ENCODE measurements at places on chromosomes 7 and 10.
A peak's percentile ranks its signal among the peaks of the same experiment; 100 is the strongest.

DNA sequence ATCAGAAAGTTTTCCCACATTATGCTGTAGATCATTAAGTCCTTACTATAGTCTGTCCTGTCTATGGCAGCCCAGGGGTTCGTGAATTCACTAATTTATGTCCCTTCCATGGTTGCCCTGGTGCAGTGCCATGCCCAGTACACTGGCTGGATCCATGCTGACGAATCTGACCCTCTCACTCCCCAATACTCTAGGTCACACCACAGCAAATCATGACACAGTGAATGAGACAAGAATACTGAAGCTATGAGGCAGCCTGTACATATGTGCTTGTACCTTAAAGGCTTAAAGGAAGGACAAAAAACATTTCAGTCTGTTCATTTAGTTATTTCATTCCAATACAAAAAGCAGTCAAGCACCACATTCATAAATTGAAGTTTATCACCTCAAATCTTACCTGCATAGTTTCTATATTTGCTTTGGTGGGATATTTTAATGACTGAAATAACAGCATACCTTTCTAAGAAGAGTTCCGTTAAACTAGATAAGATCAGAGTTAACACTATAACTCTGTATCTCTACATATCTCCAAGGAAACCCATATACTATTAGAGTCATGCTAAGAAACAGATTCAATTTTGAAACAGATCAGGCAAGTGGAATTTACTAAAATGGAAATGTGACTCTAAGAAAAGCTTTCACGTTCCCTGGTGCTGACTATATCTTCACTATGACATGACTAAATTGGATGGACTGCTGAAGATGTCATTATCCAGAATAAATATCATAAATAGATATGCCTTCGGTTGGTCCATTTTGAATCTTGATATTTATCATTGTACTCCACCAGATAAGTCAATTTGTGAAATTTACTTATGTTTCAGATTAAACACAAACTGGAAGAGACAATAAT, 36.7 kb downstream of the OSBPL3 start:
- no peak for DNase-seq

- peak; percentile 59 for DNase-seq
Measured at GRCh38 chr10:12643279-12643678, 293.9 kb downstream of the CAMK1D start.

DNA sequence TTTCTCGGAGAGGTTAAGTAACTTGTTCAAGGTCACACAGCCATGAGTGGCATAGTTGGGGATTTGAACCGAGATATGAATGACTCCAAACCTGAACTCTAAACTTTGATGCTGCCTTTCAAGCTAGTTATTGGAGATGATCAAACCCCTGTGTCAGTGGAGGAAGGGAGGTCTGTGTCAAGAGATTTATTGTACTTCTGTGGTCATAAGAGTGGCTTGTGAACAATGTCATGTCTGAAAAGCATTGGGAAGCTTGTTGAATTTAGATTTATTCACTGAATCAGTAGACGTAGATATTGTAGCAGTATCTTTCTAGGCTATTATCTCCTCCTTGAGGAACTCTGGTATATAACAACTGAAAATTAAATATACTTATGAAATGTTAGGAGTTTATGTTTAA, 27.3 kb downstream of the SNX10 start:
- DNase-seq = no peak

DNA sequence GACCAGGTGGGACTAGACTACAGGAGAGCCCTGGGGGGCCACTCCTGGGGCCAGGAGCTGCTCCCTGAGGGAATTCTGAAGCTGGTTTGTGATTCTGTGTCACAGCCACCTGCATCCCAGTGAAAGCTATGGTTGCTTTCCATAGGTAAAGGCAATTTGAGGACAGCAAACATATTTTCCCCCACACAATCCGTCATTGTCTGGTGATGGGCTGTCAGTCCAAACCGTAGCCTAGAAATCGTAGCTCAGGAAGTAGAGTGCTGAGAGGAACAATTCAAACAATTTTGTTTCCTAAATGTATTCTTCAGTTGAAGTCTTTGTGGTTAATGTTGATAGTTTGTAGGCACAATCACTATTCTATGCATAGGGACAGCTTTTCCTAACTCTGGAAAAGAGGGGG, 106.0 kb upstream of the INSYN2A start:
- no peak for DNase-seq

- DNase-seq = no peak
Measured at GRCh38 chr10:71086439-71087080, 125.8 kb upstream of the UNC5B start.

DNA sequence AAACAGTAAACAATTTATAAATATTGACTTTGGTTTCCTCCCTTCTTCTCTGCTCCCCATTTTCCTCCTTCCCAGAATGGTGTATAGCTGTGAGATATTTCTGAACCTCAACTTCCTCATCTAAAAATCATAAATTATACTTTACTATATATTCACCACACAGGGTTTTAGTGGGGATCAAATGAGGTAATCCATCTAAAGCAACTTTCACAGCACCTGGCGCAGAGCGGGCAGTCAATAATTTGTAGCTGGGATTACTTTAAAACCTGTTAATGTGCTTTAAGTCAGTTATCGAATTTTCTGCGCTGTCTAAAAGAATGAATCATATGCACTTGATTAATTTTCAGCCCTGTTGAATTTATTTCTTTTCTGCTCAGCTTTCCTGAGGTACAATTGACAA, 172.7 kb downstream of the PTEN start:
- no peak for DNase-seq

- peak; percentile 16 for DNase-seq
Measured at GRCh38 chr7:94632338-94633013, 23.5 kb downstream of the SGCE start.

DNA sequence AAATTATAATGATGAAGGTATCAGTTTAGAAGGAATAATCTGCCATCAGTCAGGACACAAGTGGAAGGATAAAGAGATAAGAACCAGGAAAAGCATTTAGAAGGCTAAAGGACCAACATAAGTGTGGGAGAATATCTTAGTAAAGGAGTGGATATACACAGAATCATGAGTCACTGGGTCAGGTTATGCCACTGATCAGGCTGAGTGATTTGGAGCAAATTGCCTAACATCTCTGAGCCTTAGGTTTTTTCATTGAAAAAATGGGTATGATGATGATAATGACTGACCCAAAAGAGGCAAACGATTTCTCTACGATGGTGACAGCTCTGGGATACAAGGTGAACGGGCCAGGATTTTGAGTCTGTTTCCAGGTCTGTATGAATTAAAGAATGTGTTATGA, 2.8 kb upstream of the CUL1 start:
- DNase-seq = no peak

DNA sequence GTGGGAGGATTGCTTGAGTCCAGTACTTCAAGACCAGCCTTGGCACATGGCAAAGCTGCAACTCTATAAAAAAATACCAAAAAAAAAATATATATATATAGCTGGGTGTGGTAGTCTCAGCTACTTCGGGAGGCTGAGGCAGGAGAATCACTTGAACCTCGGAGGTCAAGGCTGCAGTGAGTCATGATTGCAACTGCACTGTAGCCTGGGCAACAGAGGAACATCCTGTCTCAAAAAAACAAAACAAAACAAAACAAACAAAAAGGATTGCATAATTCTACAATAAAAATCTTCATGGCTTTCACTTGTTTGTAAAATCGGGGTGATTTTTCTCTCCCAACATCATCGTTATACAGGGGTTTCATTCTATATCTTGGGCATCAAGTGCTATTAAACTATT, 35.1 kb downstream of the GUSB start:
- DNase-seq = no peak

DNA sequence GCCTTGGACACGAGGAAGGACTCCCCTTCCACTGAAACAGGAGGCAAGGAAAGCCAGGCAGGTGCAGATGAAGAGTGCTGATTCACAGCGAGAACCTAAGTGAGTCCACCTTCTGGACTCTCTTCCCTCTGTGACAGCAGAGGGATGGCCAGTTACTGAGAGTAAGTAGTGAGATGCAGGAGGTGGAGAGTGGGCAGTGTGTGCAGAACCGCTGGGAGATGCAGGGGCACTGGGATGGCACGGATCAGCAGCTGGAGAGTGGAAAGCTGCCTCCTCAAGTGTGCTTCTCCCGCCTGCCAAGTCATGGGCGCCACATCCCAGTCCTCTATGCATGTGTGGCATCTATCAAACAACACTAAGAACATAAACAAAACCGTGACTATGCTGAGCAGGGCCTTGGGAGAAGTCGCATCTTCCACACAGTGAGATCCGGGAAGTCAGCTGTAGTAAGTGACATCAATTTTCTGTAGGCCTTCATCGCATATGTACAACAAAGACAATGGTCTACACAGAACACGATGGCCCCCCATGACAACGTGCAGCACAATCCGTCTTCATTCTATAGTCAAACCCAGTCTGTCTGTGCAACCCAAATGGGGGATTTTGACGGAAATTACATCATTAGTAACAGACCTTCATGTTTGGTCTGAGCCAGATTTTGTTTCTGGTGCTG, 217.4 kb upstream of the KLF14 start:
- DNase-seq = no peak

GRCh38 chr7:93461350-93461749, 113.2 kb downstream of the CALCR start:
- DNase-seq = no peak

- DNase-seq = no peak
Measured at GRCh38 chr7:513521-514166, 6.0 kb downstream of the PDGFA start.

DNA sequence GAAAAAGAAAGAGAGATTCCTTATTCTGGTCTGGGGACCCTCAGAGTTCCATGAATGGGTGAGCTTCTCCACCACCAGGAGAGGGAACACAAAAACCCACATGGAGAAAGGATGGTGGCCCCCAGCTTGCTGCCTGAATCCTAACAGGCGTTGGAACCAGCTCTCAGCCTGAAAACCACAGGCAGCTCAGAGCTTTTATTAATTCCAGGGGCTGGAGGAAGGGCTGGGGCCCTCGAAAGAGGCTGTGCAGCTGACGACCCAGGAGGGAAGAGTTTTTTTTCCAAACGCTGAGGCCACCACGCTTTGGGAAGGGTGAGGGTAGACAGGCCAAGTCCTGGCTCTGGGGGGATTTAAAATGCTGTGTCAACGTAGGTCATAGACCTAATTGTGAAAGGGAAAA, 10.8 kb upstream of the ELN start:
- DNase-seq = no peak

DNA sequence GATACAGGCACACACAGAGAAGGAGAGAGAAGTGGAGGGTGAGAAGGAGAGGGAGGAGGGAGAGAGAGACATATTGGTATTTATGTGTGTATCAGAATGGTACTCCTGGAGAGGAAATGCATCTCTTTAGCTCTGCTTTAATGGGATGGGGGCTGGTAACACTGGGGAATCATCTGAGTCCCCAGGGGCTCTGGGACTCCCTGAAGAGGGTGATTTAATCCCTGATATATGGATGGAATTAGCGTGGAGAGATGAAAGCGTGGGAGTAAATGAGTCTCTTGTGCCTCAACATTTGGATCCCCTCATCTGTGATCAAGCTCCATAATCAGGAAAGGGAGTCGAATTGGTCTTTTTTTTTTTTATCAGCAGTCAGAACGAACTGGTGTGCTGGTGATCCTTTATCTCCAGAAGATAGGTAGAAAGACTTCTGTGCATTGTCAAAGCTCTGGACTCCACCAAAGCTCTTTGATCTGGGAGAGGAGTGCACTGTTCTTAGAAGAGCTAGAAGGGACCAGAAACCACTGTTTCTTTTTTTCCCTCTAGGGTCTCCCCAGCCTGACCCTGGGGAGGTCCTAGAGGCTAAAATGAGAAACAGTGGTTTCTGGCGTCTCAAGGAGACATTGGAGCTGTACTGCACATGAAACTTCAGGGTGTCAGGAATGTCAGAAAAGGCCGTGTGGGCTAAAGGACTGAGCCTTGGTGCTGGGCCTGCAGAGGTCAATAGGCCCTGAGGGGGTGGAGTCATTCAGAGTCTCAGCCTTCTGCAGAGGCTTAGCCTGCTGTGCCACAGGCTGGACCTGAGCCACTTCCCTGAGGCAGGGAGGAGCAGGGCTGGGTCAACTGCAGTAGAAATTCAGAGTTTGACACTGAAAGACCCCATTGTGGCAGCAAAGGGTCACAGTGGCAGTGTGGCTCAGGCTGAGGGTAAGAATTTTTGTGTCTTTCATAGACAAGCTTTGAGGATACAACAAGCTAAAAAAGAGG, 234.4 kb upstream of the SLC26A5 start:
- DNase-seq = no peak

DNA sequence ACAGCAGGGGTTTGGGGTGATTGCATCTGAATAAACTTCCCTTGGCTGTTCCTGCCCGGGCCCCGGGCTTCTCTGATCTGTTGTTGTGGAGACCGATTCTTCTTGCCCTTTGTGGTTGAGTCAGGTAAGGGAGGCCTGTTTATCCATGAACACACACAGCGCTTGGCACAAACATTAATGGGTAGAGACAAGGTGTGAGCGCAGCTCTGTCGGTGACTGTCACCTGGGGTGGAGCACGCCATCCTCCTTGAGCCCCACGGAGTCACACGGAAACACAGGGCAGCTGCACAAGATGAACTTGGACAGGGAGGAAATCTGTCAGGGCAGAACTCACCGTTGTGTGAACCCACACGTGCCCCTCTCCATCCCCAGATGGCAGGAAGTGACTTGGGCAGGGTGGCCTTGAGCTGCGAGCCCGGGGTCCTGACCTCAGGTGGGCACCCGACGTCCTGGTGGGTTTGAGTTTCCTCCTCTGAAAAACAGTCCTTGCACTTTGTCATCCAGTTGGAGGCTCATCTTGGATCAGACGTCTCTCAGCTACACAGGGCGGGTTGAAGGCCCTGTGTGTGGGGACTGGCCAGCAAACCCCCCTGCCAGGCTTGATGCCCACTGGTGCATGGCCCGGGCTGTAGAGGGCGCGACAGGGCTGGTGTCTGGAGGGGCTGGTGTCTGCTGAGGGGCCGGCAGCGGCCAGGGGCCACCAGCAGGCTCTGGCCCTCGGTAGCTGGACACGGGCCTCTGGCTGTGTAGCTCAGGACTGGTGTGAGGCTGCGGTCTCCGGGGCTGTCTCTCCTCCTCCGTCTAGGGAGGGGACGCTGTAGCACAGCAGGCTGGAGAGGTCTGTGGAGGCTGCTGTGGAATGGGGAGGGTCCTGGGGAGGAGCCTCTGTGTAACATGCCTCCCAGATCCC, 24.2 kb upstream of the SHH start:
- DNase-seq = no peak

DNA sequence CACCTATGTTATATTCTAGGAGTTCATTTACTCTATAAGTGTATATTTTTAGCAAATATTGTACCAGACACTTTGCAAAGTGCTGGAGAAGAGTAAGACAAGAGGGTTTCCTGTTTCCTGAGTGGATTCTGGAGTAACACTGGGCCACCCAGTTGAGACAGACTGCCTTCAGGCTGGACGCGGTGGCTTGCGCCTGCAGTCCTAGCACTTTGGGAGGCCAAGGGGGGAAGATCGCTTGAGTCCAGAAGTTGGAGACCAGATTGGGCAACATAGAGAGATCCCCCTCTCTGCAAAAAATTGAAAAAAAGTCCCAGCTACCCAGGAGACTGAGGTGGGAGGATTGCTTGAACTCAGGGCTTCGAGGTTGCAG, 772 bp upstream of the ZSCAN25 start:
- no peak for DNase-seq

DNA sequence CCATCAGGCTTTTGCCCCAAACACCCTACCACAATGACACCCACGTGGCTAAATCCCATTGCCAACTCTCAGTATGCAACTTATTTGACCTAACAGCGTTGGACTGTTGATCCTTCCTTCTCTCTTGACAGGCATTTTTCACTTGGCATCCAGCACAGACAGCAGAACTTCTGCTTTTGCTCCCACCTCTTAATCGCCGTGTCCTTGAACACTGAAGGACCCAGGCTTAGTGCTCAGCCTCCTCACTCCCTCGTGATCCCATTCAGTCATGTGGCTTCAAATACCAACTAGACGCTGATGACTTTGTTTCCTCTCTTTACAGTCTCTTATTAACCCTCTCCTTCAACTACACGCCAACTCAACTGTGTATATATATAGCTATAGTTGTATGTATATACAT, 25.0 kb downstream of the ZFAND2A start:
- no peak for DNase-seq

Measured in NCI-H187 treated with DMSO at 0.1 percent for 48 hours (cell line).